ENCODE measurements at places on chromosomes 4 and X.
A peak's percentile ranks its signal among the peaks of the same experiment; 100 is the strongest.

DNA sequence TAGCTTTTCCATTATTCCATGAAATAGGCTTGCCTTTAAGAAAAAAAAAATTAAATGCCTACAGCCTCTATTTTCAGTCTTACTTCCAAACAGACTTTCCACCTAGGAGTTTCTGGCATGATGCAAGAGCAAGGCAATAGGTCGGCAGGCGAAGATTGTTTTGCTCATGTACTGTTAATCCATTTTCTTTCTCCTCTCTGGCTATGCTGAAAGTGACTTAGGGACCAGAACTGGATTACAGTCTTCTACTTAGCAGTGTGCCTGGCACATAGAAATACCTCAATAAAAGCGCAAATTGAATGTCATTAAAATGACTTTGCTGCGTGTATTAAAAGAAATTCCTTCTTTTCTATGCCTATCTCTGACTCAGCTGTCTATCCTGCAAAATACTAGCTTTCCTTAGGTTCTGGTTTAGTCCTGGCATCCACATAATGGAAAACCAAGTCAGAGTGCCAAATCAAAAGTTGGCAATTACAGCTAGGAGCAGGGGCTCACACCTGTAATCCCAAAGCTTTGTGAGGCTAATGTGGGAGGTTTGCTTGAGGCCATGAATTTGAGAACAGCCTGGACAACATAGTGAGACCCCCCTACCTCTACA, 51.9 kb downstream of the CC2D2A start:
- no peak for DNase-seq

DNA sequence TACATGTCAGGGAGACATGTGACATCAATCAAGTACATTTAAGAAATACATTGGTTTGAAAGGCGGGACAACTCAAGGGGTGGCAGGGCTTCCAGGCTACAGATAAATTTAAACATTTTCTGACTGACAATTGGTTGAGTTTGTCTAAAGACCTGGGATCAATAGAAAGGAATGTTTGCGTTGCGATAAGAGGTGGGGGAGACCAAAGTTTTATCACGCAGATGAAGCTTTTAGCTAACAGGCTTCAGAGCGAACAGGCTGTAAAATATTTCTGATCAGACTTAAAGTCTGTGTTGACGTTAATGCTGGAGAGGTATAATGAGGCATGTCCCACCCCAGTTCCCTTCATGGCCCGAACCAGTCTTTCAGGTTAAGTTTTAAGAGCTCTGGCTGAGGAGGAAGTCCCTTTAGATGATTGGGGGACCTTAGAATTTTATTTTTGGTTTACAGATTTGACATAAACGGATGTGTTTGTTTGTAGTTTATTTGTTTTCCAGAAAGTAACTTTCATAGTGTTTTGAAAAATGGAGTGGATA, 346.7 kb upstream of the RASGEF1B start:
- no peak for DNase-seq

GRCh38 chr4:168565130-168565529, 68.3 kb downstream of the PALLD start:
- no peak for DNase-seq

DNA sequence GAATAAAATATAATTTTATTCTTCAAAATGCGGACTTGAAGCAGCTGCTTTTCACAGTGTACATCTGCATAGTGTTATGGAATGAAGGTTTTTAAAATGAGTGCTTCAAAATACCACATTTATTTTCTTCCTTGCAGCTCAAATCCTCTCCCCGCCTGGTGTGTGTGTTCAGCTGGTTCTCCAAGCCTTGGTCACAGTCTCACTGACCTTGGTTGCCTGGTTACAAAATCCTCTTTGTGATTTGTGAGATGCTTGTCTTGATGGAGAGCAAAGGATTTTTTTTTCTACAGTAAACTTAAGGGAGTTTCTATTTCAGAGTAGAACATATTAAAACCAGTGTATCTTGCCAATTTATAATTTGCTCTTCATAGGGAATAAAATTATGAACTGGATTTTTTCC, 139.2 kb downstream of the PCDH18 start:
- no peak for DNase-seq

DNA sequence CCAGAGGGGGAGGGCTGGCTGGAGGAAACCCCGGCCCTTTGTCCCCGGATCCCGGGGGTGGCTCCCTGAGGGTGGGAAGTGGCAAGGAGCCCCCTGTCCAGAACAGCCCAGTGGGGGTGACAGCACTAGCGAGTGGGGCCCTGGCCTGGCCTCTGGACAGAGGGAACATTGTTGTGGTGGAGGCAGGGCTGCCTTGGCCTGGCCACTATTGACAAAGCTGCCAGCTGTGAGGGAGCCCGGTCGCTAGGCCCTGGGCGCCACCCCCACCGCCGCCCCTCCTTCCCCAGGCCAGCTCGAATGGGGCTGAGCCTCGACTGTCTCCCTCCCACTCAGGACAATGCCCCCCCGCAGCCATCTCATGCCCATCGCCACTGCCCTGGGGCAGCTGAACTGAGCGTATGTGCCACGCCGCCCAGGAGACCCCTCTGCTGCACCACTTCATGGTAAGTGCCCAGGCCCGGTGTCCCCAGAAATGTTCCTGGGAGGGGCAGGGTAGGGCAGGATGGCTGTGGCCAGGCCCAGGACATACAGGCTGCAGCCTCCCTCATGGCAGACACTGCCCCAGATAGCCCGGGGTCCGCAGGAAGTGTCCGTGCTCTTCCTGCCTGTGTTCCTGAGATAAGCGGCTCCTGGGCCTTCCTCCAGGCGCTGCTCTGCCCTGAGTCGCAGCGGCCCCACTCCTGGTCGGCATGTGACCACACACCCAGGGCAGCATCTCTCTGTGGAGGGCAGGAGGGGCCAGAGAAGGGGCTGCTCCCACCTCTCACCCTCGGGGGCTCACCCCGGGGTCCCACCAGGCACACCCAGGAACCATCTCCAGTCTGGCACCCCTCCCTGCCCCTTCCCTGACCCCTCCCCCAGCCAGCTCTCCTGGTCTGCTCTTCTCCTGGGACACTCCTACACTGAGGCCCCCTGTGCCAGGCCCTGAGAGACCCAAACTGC, 1.4 kb downstream of the PLXNB3 start:
- DNase-seq, result no peak

DNA sequence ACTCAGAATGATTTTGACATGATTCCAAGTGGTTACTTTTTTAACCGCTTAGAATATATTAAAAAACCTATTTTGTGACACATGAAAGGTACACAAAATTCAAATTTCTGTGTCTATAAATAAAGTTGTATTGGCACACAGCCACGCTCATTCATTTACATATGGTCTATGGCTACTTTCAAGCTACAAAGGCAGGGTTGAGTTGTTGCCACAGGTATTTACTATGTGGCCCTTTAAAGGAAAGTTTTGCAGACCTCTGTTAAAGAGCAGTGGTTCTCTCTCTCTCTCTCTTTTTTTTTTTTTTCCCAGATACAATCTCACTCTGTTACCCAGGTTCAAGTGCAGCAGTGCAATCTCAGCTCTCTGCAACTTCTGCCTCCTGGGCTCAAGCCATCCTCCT, 23.0 kb downstream of the GPM6B start:
- DNase-seq, result no peak

DNA sequence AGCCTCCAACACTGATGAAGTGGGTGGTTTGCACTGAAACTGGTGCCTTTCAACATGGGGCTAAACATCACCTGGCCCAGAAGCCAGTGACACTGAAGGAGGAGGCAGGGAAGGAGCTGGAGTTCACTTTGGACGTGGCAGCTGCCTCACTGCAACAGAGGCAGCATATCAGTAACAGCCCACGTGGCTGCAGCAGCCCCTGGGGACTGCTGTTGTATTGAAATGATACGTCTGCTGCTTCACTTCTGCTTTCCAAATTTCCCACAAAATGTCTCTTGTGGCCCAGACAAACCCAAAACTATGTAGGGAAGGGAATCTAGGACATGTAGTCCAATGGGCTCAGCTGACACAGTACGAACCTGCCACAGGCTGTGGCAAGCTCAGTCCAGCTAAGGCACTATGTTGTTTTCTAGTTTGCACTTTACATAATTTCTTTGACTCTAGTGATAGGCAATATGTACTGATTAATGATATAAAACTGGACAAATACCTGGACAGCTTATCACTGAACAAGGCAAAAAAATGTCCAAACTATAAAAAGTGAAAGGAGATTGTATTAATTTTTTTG, 84.7 kb upstream of the RAPGEF2 start:
- DNase-seq, result no peak

GRCh38 chr4:142324572-142324971, 521.5 kb downstream of the INPP4B start:
- no peak for DNase-seq

GRCh38 chrX:70878902-70879301, 29.6 kb downstream of the TEX11 start:
- DNase-seq, result no peak

DNA sequence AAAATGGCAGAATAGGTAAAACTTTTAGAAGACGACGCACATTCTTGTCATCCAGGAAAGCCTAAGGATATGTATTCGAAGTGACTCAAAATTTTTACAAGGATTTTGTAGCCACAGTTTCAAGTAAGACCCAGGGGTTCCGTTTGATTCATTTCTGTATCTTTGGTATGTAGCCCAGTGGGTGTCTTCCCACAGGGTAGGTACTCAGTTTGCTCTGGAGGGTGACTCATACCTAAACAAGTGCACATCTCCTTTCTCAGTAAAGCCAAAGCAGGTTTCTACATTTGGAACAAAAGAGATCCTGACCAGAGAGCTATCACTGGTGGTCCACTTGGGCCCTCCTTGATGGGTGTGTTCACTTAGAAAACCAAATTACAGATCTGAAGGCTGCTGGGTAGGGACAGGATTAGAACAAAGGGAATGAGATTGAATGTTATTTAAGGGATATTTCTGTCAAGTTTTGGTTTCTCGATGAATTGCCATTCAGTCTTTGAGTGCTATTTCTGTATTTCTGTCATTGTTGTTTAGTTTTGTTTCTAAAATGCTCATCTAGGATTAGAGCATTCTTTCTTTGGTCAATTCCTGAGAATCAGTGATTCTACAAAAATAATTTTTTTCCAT, 56.1 kb downstream of the PLS3 start:
- DNase-seq, result no peak

DNA sequence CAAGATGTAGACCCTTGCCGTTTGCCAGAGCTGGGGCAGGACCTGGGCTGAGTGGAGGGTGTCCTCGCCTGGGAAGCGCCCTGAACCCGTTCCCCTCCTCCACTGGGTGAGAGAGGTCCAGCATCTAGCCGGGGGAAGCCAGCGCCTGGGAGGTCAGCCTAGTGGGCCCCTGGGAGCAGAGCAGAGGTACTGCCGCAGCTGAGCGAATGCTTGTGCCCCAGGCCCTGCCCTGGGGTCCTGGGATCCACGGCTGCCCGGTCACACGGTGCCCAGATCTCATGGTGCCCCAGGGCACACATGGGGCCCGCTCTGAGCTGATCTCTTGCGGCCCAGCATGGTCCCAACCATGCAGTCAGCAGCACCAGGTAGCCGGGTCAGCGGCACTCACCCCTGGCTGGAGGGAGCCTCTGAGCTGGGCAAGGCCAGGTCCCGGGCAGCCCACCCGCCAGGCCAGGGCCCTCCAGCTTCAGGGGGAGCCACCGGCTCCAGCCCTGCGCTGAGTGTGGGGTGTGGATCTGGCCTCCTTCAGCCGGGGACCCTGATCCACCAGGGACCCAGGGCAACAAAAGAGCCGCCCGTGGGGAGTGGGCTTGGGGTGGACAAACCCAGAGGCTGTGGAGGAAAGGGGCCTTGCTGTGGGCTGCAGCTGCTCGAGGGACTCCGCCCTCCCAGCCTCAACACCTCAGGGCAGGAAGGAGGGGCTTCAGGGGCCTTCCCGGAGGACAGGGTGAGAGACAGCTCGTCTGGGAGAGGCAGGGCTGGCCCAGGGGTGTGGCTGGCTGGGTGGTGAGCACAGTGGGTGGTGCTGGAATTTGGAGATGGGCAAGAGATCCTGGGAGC, 4.1 kb upstream of the CPLX1 start:
- DNase-seq, result no peak

DNA sequence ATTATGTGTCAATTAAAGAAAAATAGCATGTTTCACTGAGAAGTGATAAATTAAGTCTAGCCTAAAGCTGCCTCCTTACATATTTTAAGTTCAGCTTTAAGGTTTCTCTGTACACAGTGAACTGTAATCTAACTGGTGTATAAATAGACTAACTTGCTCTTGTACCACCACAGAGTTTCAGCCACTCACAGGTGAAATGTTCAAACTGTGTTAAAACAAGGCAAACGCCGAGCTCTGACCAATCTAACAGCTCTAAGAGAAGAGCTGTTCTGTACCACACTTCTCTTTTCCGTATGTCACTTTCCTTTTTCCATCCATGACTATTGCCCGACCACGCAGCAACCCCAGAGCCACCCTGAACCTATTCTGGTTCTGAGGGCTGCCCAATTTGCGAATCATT, 64.5 kb downstream of the DCHS2 start:
- no peak for DNase-seq

- no peak for DNase-seq
These were observed 120.0 kb upstream of the ZDHHC15 start for GRCh38 chrX:75642811-75643361.

DNA sequence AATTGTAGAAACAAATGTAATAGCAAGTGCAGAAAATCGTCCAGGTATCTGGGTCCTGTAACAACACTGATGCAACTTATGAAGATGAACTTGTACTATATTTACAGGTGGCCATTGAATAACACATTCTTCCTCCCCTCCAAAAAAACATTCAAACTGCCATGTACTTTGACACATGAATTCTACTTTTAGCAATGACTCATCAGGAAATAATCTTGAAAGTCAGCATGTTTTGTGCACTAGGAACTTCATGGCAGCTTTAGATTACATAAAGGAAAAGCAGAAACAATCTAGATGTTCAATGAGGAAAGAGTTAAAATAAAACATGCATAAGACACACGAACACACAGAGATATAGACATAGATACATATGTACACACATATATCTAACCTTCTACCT, 2.5 kb downstream of the PABPC1L2A start:
- DNase-seq, result no peak

- peak; percentile 78 for DNase-seq
These were observed at the start of gene OPHN1 for GRCh38 chrX:68433155-68433980. TSS of gene OPHN1 (minus strand) at chrX:68433495. CDS start at chrX:68433020, 475 bp downstream.

GRCh38 chr4:86242677-86243076, 117.2 kb downstream of the MAPK10 start:
- DNase-seq, result no peak

DNA sequence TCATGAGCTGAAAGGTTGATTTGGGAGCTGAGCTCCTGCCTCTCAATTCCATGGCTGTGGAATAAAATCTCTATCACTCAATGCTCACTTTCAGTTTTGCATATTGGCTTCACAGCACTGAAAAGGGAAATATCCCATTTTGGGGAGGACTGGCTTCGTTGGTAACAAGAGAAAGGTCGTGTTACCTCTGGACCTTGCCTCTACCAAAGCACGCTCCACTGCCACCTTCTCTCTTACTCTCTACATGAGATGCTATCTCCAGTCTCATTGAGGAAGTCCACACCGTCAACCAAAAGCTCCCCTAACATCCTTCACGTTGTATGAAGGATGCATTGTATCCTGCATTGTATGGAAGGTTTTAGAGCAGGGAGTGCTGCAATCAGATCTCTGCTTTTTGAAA, 195.0 kb upstream of the LDB2 start:
- DNase-seq, result no peak

GRCh38 chrX:11347300-11347699, 54.1 kb downstream of the AMELX start:
- no peak for DNase-seq

GRCh38 chrX:115503099-115503498, 57.9 kb upstream of the PLS3 start:
- no peak for DNase-seq

Data from AG20443 (cell line).